ENCODE measurements at places on chromosomes 11 and 22.

DNA sequence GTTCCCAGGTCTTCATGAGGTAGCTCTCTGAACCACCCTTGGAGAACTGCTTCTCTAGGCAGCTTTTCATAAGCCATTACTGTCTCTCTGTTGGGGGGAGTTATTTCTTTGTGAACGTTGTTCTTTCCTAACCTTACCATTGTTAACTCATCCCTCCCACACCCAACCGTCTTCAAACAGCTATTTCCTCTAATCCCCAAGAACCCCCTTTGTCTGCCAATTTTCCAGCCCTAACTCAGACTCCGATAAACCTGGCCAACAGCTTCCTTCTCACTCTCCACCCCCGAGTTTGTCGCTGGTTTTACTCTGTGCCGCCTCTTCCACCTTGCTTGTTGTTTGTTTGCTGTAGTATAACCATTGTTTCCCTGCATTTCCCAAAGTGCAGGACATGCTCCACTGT, 131.5 kb downstream of the CCDC34 start:
- DNase-seq = no peak

DNA sequence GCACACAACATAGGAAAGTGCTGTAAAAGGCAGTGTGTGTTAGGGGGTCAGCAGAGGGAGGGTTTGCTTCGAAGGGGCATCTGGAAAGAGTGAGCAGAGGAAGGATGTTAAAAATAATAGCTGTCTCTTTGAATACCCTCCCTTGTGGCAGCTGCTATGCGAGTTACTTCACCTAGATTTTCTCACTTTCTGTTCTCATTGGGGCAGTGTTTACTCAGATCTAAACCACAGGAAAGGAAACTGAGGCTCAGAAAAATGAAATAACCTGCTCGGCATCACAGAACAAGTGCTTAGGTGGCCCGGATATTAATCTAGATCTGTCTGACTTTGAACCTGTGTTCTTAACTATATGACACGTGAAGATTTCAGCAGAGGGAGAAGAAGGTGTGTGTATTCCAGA, 125.3 kb downstream of the C11orf91 start:
- no peak for DNase-seq

GRCh38 chr11:123616505-123617198, 37.8 kb downstream of the SCN3B start:
- peak; percentile 89 for DNase-seq

DNA sequence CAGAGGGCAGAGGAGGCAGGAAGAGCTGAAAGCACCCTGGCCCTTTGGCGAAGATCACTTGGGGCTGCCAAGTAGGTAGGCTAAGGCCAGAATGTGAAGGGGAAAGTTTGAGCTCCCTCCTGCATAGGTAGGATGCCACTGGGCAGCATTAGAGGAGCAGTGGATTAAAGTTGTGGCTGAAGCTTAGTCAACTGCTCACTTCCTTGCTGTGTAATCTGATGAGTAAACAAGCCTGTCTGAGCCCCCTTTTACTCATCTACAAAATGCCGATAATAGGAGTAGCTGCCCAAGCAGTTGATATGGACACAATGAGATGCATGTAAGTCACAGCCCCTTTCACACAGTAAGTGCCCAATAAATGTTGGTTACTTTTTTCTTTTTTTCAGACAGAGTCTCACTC, 216.4 kb downstream of the MN1 start:
- DNase-seq = no peak

- DNase-seq = no peak
Measured at GRCh38 chr11:68806931-68807844, 34.5 kb downstream of the CPT1A start.

- DNase-seq = peak; percentile 73
Measured at GRCh38 chr11:76614471-76615179, 55.9 kb downstream of the LRRC32 start.

DNA sequence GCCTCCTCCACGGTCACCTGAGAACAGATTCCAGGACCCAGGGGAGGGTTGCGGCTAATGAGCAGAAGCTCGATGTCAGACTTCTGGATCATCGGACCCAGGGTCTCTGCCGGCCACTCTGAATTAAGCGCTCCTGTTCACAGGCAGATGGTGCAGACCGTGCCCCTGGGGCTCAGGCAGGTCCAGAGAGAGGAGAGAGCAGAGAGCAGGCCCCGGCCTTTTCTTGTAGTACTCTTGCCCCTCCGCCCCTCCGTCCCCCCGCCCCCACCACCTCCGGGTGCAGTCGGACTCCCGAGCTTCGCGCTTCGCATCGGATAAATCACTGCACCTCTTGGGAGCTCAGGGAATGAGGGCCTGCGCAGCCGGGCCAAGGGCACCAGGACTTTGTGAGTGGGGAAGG, 50.3 kb downstream of the RPS6KA4 start:
- no peak for DNase-seq

DNA sequence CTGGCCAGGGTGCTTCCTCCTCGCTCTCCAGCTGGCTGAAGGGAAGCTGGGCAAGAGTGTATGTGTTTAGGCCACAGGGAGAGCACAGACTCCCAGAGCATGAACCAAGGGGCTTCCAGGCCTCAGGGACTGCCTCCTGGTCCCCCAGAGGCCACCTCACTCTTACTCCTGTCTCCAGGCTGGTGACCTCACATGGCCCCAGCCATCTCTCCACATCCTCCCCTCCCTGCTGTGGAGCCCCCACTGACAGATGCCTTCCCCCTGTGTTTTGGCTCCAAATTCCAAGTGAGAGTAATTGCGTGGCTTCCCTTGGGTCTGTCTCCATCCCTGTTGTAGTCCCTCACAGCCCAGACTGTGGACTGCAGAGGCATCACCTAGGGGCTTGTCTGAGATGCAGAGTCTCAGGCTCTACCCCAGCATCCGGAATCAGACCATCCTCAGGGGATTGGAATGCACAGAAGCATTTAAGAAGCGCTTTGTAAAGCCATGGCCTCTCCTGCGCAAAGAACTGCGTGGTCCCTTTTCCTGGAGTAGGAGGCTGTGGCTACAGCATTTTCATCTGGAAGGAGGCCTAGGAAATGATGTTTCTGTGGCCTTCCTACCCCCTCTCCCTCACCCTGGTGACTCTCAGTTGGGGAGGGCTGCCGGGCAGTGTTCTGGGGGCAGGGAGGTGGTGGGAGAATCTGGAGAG, 91.1 kb downstream of the ATXN10 start:
- no peak for DNase-seq

- no peak for DNase-seq
Measured at GRCh38 chr11:45369313-45369712, 83.2 kb upstream of the SYT13 start.

DNA sequence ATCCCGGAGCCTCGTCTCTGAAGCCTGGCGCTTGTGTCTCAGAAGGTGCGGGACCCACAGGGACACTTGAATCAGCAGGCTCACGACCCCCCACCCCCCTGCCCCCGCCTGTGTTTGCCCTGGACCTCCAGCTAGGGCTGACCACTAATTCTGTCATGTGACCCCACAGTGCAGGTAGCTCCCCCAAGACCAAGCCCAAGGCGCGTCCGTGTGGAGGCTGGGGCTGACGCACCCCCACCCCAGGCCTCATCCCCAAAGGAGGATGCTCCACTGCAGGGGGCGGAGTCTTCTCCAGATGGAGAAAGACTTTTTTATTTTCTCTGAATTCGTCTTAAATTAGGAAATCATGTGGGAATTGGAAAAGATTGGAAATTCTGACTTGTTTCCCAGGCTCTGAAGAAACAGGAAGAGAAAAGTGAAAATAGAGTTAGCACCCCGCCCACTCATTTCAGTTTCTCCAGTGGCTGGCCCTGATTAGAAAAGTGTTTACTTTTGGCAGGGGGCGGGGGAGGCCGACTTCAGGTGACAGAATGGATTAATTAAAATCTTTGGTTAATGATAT, 1.0 kb upstream of the RELA start:
- no peak for DNase-seq

- no peak for DNase-seq
Measured at GRCh38 chr11:70799386-70799785, 401.1 kb downstream of the CTTN start.

GRCh38 chr11:69295995-69296889, 2.3 kb downstream of the MYEOV start:
- peak; percentile 80 for DNase-seq

- no peak for DNase-seq
Measured at GRCh38 chr11:32213223-32213622, 122.3 kb downstream of the RCN1 start.

DNA sequence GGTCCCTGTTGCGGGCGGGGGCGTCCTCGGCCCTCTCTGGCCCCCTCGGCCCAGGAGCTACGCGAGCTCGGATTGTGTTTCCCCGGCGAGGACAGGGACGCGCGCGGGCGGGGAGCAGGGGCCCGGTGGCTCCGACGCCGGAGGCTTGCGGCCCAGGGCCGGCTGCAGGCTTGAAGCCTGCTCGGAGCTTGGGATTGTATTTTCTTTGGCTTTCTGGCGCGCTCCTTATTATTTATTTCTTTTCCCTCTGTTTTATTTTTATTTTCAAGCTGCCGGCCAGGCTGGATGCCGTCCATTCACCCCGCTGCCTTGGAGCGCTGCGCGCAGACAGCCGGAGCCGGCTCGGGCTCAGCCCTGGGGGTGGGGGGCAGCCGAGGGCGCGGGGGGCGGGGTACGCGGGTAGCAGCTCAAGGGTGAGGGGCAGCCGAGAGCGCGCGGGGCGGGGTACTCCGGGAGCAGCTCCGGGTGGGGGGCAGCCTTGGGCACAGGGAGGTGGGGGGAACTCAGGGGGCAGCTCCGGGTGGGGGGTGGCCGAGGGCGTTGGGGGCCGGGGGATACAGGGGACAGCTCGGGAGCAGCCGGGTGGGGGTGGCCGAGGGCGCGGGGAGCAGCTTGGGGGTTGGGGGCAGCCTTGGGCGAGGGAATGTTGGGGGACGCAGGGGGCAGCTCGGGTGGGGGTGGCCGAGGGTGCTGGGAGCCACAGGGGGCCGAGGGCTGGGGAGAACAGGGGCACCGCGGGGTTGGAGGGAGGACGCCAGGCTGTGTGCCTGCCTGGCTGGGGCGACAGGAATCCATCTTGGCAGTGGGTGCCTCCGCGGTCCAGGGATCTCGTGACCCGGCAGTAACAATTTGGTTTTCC, 42.7 kb downstream of the KCNJ1 start:
- DNase-seq = no peak

GRCh38 chr22:30334646-30335045, 7.9 kb upstream of the TBC1D10A start:
- no peak for DNase-seq

GRCh38 chr22:47201996-47202818, 439.8 kb downstream of the TBC1D22A start:
- no peak for DNase-seq

DNA sequence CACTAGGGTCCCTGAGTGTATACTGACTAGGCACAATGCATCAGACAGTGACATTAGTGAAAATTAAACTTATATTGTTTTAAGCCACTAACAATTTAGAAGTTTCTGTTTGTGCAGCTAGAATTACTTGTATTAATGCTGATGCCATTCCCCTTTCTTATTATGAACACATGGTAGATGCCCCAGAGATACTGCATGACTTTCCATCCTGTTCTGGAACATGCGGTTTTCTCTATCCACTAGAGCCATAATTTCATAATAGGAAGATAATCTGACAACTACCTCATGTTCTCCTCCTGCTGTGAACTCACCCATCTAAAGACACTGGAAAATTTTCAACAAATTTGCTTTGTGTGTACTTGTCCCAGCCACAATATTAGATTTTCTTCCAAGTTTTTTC, 1256.4 kb downstream of the FAM181B start:
- no peak for DNase-seq

- DNase-seq = no peak
Measured at GRCh38 chr11:96145163-96145585, 197.8 kb downstream of the MAML2 start.

GRCh38 chr11:59076876-59077571, 9.1 kb upstream of the GLYATL1B start:
- no peak for DNase-seq

DNA sequence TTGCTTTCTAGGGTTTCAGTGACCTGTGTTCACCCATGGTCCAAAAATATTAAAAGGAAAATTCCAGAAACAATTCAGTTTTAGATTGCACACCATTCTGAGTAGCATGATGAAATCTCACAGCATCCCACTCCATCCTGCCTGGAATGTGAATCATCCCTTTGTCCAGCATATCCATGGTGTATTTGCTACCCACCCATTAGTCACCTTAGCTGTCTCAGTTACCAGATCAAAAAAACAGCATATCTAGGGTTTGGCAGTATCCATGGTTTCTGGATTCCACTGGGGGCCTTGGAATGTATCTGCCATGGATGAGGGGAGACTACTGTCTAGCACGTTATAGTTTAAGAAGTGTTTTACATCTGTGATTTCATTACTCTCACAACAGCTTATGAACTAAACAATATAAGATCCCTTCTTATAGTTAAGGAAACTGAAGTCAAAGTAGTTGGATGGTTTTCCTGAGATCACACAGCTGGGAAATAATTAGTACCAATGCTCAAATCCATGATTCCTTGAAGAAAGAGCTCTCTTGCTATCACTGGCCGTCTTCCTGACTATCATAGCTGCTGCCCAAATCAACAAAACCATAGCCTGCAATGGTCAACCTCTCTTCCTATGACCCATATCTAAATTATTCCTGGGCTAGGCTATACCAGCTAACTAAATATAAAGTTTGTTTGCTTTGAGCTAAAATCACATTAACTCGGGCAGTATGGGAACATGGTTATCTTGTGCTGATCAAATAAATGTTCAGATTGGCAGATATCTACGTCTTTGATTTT, 122.6 kb downstream of the MICAL2 start:
- no peak for DNase-seq

DNA sequence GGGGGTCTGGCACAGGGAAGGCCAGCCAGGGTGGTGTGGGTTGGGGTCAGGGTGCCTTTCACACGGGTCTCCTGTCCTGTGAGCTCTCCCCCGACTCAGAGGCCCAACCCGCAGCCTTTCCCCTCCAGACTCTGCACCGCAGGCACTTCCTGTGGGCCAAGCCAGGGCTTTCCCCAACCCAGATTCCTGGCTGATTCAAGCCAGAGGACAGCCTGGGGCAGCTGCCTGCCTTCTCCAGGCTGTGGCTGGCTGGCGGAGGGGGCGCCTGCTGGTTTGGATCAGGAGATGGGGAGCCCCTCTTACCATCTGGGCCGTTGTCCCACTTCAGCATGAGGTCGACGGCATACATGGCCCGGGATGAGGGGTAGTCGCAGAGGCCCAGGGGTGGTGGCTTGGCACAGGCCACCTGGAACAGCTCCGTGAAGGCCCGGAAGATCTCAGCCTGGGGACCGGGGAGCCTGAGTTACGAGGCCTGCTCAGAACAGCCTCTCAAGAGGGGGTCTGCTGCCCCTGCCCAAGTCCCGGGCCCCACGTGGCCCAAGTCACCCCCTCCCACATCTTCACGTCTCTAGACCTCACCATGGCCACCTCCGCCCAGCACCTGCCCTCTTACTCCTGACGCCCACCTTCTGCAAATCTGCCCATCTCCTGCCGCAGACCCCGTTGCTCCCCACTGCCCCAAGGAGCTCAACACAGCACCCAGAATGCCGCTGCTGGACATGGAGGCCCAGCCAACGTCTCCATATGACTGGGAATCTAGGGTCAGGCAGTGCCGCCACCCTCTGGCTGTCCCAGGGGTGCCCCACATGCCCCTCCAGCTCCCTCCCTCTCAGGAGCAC, 17.3 kb downstream of the TSPO start:
- DNase-seq = peak; percentile 66

Measured in Right ventricle myocardium inferior (tissue), 1 donor.